ENCODE measurements at places on chromosomes 2 and 18.
A peak's percentile ranks its signal among the peaks of the same experiment; 100 is the strongest.

- no peak for DNase-seq
These were observed 47.3 kb downstream of the MERTK start for GRCh38 chr2:111945444-111946293.

GRCh38 chr2:238121511-238122286 lies 16.8 kb upstream of the KLHL30 start:
- DNase-seq = no peak

- no peak for DNase-seq
These were observed 86.9 kb upstream of the LMAN1 start for GRCh38 chr18:59446012-59446411.

GRCh38 chr2:128037649-128038048 lies 9.8 kb upstream of the SAP130 start:
- no peak for DNase-seq

GRCh38 chr2:110153416-110153815 lies 37.8 kb upstream of the MALL start:
- no peak for DNase-seq

- no peak for DNase-seq
These were observed 1.5 kb upstream of the WNT10A start for GRCh38 chr2:218878926-218879761.

- no peak for DNase-seq
These were observed 19.7 kb upstream of the SCG2 start for GRCh38 chr2:223621901-223622300.

DNA sequence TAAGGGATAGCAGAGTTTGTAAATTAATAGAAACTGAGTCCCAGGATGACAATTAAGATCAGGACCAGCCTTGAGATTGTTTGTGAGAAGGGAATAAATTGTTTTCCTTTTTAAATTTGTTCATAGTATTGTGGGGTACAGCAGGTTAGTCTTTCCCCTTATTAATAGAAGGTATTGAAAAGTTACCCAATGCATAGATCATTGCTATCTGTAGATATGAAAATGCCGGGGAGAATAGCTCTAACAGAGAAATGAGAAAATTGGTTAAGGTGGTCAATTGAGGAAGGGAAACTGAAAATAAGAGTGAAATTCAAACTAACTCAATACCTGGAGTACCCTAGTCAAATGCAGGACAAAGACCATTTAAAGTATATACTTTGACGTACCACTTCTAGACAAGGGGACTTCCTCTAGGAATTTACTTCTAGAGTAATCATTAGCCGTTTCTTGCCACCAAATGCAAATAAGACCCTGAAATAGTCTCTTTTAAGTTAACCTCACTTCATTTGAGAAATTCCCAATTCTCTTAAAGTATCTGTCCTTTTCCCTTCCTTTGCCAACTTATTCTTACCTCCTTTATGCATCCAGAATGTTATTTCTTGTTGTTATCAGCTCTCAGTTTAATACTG lies 1224.4 kb upstream of the LRRTM1 start:
- no peak for DNase-seq

- DNase-seq = no peak
These were observed 31.7 kb downstream of the LPIN2 start for GRCh38 chr18:2981212-2981728.

GRCh38 chr2:237072067-237072931 lies 13.4 kb upstream of the COPS8 start:
- DNase-seq = peak; percentile 91

- no peak for DNase-seq
These were observed 130.0 kb upstream of the FN1 start for GRCh38 chr2:215565897-215566296.

GRCh38 chr2:18721038-18721922 lies 131.9 kb upstream of the NT5C1B start:
- DNase-seq = no peak

DNA sequence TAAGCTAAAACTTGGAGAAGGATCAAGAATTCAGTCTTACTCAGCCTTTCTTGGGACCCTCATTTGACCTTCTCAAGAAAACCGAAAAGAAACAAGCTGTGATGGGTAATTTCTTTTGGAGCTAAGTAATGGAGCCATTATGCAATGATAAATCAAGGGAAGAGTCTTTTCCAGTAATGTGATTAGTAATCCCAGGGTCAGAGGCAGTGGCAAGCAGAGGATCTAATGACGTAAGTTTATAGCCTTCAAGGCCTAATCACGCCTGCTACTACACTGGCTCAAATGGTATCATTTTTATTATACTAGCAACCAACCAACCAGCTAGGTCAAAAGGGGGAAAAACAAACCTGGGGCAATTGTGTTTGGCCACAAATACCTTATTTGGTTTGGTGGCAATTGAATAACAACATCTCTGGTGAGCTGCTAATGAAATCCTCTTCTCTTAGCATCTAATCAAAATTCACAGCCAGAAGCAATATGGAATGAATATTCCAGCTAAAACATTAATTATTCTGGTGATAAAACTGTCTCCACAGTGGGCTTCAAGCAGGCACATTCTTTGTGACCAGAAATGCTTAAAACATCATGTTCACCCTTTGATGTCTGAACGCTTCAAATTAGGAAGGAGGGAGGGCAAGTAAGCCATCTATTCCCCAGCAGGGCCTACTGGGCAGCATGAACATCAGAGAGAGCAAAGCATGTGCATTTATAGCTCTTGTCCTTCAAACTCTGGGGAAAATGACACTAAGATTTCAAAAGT lies 114.9 kb upstream of the SULT1C3 start:
- no peak for DNase-seq

- DNase-seq = peak; percentile 26
These were observed 902 bp downstream of the SS18 start for GRCh38 chr18:26089293-26090129.

GRCh38 chr18:76978616-76979015 lies 154.0 kb downstream of the MBP start:
- DNase-seq = peak; percentile 11

- DNase-seq = no peak
These were observed 39.4 kb downstream of the EDAR start for GRCh38 chr2:108949316-108950239.

DNA sequence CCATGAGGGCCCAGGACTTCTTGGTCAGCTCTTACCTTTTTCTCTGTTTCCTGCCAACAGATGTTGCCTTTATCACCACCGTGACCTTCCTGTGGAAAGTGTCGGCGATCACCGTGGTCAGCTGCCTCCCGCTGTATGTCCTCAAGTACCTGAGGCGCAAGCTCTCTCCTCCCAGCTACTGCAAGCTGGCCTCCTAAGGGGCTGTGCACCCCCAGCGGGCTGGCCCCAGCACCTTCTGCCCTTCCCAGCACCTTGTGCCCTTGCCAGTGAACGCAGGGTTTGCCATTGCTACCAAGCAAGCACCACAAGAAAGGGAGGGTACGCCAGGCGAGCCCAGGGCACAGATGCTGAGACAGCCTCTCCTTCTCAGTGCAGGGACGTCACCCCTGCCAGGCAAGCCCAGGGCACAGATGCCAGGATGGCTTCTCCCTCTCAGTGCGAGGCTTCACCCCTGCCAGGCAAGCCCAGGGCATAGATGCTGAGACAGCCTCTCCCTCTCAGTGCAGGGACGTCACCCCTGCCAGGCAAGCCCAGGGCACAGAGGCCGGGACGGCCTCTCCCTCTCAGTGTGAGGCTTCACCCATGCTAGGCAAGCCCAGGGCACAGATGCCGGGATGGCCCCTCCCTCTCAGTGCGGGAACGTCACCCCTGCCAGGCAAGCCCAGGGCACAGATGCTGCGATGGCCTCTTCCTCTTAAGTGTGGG lies 18.4 kb upstream of the NFATC1 start:
- no peak for DNase-seq

DNA sequence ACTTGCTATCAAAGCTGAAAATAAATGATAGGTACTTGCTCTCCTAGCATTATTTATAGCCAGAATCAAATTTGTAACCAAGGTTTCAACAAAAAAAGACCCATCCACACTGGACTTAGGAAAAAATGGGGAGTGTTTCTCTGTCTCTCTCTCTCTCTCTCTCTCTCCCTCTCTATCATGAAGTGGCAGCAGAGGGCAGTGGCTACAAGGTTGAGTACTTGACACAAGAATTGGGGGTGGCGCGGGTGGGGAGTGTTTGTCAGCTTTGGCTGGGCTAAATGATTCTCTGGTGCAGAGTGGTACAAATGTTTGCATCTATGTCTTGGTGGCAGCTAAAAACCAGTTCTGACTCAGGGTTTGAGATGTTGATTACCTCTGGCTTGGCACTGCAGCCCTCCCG lies 85.0 kb downstream of the RBM43 start:
- DNase-seq = no peak

- peak; percentile 45 for DNase-seq
These were observed 16.3 kb downstream of the ODC1 start for GRCh38 chr2:10431797-10432196.

DNA sequence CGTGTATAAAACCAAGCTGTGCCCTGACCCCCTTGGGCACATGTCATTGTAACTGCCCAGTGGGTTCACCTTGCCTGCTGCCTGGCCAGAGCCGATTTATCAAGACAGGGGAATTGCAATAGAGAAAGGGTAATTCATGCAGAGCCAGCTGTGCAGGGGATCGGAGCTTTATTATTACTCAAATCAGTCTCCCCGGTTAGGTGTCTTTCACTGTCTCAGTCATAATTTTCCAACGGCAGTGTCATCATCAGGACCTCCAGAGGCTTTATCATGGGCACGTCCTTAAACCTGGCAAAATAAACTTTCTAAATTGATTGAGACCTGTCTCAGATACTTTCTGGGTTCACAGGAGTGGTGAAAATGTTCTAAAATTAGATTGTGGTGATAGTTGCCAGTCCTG lies 29.6 kb upstream of the PGAP1 start:
- no peak for DNase-seq

DNA sequence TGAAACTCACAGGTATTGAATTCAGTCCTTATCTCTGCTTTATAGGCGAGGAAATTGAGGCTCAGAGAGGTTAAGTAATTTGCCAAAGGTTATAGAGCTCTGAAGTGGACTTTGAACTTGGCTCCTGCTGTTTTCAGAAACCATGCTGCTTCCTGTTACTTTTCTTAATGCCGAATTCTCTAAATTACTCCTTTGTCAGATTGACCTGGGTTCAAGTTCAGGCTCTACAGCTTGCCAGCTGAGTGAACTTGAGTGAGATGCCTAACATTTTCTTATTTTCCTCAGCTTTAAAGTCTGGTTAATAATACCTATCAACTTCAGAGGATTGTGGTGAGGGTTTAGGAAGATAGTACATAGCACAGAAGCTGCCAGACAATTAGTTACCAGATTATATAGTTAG lies 3.4 kb downstream of the ASAP2 start:
- DNase-seq = no peak

GRCh38 chr2:27747827-27748352 lies 23.6 kb upstream of the MRPL33 start:
- DNase-seq = no peak
